ENCODE measurements at places on chromosomes 6 and 20. TPM values are rescaled to one million over a fixed set of nuclear protein-coding genes. Genes with fewer than 3 reads are reported as not detected.

DCDC2 gene
- 80.4 TPM for total RNA-seq

NRSN1 gene
- total RNA-seq, result 0.14 TPM

DEFB132 gene
- total RNA-seq, result not detected

CLIC5 gene
- 3.3 TPM for total RNA-seq

RCAN2 gene
- total RNA-seq, result 2.2 TPM

GJA1 gene
- 147 TPM for total RNA-seq

KLC4 gene
- total RNA-seq, result 50.7 TPM

AARS2 gene
- total RNA-seq, result 41.8 TPM

GRCh38 chr20:5153612-5154542 lies 27.1 kb downstream of the CDS2 start:
- no peak overlapping the region for H3K4me3 ChIP-seq
- peaks cover 48% of the 10 kb centered on the region for H3K4me1 ChIP-seq
- H3K36me3 ChIP-seq, result no peaks in the 10 kb centered on the region
- H3K27ac ChIP-seq, result no peak overlapping the region
- no peak for DNase-seq

- H3K27ac ChIP-seq, result peak overlapping the region; percentile 83
- H3K4me1 ChIP-seq, result peaks cover 59% of the 10 kb centered on the region
- peak overlapping the region; percentile 44 for H3K4me3 ChIP-seq
- peaks cover 74% of the 10 kb centered on the region for H3K36me3 ChIP-seq
Observed at GRCh38 chr6:42113936-42114636, 28.3 kb downstream of the C6orf132 start.

DNA sequence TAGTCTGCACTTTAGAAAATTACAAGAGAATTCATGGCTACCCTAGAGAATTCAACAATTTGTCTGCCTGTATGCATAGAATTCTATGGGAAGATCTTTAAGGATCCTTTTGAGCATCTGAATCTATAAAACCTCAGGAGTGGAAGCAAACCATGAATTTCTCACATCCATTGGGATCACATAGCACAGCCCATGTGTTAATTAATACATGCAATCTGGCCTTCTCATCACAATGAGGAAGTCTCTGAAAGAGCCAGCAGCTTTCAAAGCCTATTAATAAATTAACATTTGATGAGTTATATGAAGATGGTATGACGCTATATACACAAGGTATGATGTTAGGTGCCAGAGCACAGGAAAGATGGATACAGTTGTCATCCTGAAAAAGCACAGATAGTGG lies 24.7 kb downstream of the NDUFAF4 start:
- no peak overlapping the region for H3K4me3 ChIP-seq
- no peaks in the 10 kb centered on the region for H3K27me3 ChIP-seq
- H3K27ac ChIP-seq, result no peak overlapping the region
- no peak for DNase-seq

GRCh38 chr20:24389686-24390085 lies 79.7 kb upstream of the SYNDIG1 start:
- DNase-seq, result no peak
- no peaks in the 10 kb centered on the region for H3K4me1 ChIP-seq
- H3K4me3 ChIP-seq, result no peak overlapping the region
- H3K27me3 ChIP-seq, result peaks cover 22% of the 10 kb centered on the region
- H3K36me3 ChIP-seq, result no peaks in the 10 kb centered on the region

DNA sequence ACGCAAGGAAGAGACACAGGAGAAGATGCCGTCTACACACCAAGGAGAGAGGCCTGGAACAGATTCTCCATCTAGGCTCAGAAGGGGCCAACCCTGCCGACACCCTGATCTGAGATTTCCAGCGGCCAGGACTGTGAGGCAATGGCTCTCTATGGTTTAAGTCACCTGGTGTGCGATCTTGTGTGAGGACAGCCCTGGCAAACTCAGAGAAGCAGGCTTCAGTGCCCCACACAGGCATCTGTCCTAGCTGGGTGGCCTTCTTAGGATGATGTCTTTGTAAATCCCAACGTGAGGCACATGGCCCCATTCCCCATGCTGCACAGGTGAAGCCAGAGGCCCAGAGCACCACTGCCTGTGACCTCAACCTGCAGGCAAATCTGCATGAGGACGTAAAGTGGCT lies 87.6 kb upstream of the FRMD1 start:
- no peak overlapping the region for H3K27ac ChIP-seq
- H3K27me3 ChIP-seq, result peaks cover 40% of the 10 kb centered on the region
- DNase-seq, result no peak
- no peaks in the 10 kb centered on the region for H3K36me3 ChIP-seq

GRCh38 chr20:47664068-47664437 lies 121.2 kb downstream of the SULF2 start:
- peaks cover 56% of the 10 kb centered on the region for H3K36me3 ChIP-seq
- H3K27me3 ChIP-seq, result no peaks in the 10 kb centered on the region
- no peak overlapping the region for H3K27ac ChIP-seq

- H3K36me3 ChIP-seq, result peaks cover 8% of the 10 kb centered on the region
- H3K4me1 ChIP-seq, result no peaks in the 10 kb centered on the region
- DNase-seq, result no peak
Observed at GRCh38 chr6:28165563-28165962, 23.9 kb downstream of the ZKSCAN8 start.

DNA sequence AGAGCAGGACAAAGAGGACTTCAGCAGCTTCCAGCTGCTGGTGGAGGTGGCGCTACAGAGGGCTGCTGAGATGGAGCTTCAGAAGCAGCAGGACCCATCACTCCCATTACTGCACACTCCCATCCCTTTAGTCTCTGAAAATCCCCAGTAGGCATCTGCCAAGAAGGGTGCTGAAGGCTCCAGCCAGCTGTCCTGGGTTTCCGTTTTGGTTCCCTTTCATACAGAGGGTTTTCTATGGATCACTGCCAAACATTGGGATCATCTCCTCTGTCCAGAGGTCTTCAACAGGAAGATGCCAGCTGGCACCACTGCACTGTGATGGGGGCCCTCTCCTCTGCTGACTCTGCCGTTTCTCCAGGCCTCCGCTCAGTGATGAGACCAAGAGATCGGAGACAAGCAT lies 14.3 kb upstream of the RAB5IF start:
- H3K36me3 ChIP-seq, result peaks cover 57% of the 10 kb centered on the region
- DNase-seq, result no peak
- H3K4me1 ChIP-seq, result no peaks in the 10 kb centered on the region
- H3K27ac ChIP-seq, result no peak overlapping the region
- H3K4me3 ChIP-seq, result no peak overlapping the region

DNA sequence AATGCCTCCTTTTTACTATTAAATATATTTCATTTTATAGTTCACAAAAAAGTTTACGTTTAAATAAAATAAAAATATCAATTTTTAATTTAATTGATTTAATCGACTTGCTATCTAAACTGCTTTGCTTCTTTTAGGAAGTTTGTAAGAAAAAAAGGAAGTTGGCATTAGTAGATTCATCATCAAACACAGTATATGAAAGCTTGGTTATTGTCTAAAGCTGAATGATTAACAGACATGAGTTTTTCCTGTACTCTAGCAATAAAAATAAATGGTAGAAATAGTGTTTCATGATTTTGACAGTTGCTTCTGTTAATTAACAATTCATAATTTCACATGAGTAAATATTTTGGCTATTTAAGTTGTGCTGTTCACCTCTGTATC lies 1285.5 kb upstream of the GJE1 start:
- DNase-seq, result no peak
- H3K27me3 ChIP-seq, result no peaks in the 10 kb centered on the region
- peaks cover 11% of the 10 kb centered on the region for H3K4me1 ChIP-seq
- no peaks in the 10 kb centered on the region for H3K36me3 ChIP-seq
- no peak overlapping the region for H3K4me3 ChIP-seq
- no peak overlapping the region for H3K27ac ChIP-seq

GRCh38 chr6:133277900-133278545 lies 36.9 kb downstream of the EYA4 start:
- H3K4me3 ChIP-seq, result no peak overlapping the region
- no peaks in the 10 kb centered on the region for H3K4me1 ChIP-seq
- no peak overlapping the region for H3K27ac ChIP-seq
- no peak for DNase-seq

GRCh38 chr6:19327241-19327640 lies 509.9 kb upstream of the ID4 start:
- no peaks in the 10 kb centered on the region for H3K27me3 ChIP-seq
- H3K4me3 ChIP-seq, result no peak overlapping the region
- no peak for DNase-seq
- H3K4me1 ChIP-seq, result no peaks in the 10 kb centered on the region
- no peaks in the 10 kb centered on the region for H3K36me3 ChIP-seq

GRCh38 chr6:44618371-44618770 lies 230.9 kb downstream of the CDC5L start:
- H3K36me3 ChIP-seq, result no peaks in the 10 kb centered on the region
- H3K4me3 ChIP-seq, result no peak overlapping the region
- H3K27me3 ChIP-seq, result peaks cover 58% of the 10 kb centered on the region
- no peak for DNase-seq
- H3K27ac ChIP-seq, result no peak overlapping the region

DNA sequence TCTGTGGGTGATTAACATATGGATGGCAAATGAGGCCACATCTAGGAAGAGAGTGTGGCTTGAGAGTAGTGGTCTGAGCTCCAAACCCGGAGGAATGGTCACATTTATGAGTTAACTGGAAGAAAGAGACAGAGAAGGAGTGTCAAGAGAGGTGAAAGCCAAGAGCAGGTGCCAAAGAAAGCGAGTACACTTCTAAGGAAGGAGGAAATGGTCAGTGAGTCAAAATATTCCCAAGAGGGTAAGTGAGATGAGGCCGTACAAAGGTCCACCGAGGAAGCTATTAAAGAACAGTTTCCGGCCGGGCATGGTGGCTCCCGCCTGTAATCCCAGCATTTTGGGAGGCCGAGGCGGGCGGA lies 104.5 kb upstream of the RNF24 start:
- H3K4me3 ChIP-seq, result no peak overlapping the region
- no peaks in the 10 kb centered on the region for H3K36me3 ChIP-seq
- no peak overlapping the region for H3K27ac ChIP-seq
- no peaks in the 10 kb centered on the region for H3K27me3 ChIP-seq
- DNase-seq, result no peak

GRCh38 chr6:94300424-94301144 lies 881.2 kb upstream of the EPHA7 start:
- H3K36me3 ChIP-seq, result no peaks in the 10 kb centered on the region
- H3K4me1 ChIP-seq, result no peaks in the 10 kb centered on the region

DNA sequence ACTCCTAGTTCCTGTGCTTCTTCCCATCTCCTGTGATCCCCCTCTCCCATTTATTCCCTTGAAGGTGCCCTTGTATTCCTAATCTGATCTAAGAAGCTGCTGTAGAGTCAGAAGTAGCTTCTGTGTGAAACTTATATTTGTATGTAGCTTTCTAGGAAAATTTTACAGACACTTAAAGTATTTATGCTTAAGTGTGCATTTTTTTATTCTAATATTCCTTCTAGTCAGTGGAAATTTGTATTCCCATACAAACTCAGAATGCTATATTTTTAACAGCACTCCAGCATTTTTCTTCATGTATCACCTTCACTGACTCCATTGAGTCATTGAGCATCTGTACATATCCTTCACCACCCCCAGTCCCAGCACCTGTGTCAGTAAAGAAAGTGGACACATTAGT lies 12.7 kb downstream of the ZKSCAN8 start:
- no peak overlapping the region for H3K27ac ChIP-seq
- no peaks in the 10 kb centered on the region for H3K4me1 ChIP-seq
- H3K4me3 ChIP-seq, result no peak overlapping the region
- no peaks in the 10 kb centered on the region for H3K27me3 ChIP-seq

DNA sequence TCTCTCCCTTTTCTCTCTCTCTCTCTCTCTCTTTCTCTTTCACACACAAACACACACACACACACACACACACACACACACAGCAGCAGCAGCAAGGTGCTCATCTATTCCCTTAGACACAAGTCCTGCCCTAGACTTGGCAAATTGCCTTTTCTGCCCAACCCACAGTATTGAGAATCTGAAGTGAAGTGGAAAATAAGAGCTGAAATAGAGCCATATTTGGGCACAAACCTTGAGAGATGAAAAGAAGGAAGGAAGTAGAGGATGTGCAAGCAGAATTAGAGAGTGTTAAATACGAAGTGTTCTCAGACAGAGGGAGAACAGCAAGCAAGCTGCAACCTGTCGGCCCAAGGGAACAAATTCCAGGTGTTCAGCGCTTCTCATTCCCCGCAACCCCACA lies 557.5 kb upstream of the NOX3 start:
- H3K4me1 ChIP-seq, result no peaks in the 10 kb centered on the region
- DNase-seq, result no peak
- no peaks in the 10 kb centered on the region for H3K27me3 ChIP-seq
- no peaks in the 10 kb centered on the region for H3K36me3 ChIP-seq
- no peak overlapping the region for H3K4me3 ChIP-seq
- no peak overlapping the region for H3K27ac ChIP-seq

Data from Calu3 (cell line).